CD4-positive, alpha-beta T cell treated with Interferon gamma for 1 hour (primary cell): ENCODE measurements at places on chromosomes 13 and 19.

GRCh38 chr19:58052256-58052655 lies 6.8 kb upstream of the ZNF135 start:
- DNase-seq = no peak

- no peak for DNase-seq
Observed at GRCh38 chr13:103156346-103156998, 90.3 kb upstream of the SLC10A2 start.

- no peak for DNase-seq
Observed at GRCh38 chr19:35870798-35871197, 2.4 kb downstream of the APLP1 start.

DNA sequence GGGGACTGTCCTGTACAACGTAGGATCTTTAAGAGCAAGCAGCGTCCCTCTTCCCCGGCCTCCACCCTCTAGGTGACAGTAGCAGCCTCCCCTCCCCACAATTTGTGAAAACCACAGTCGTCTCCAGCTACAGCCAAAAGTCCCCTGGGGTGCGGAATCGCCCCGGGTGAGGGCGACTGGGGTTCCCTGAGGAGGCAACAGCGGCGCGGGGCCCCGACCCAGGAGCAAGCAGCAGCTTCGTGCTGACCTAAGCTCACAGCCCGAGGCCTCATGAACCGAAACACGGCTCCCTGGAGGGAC lies 322 bp downstream of the ZNF558 start:
- no peak for DNase-seq

GRCh38 chr19:1026783-1027649 lies 608 bp downstream of the CNN2 start:
- DNase-seq = peak; percentile 36

- DNase-seq = no peak
Observed at GRCh38 chr13:105232439-105232838, 1303.0 kb downstream of the EFNB2 start.

DNA sequence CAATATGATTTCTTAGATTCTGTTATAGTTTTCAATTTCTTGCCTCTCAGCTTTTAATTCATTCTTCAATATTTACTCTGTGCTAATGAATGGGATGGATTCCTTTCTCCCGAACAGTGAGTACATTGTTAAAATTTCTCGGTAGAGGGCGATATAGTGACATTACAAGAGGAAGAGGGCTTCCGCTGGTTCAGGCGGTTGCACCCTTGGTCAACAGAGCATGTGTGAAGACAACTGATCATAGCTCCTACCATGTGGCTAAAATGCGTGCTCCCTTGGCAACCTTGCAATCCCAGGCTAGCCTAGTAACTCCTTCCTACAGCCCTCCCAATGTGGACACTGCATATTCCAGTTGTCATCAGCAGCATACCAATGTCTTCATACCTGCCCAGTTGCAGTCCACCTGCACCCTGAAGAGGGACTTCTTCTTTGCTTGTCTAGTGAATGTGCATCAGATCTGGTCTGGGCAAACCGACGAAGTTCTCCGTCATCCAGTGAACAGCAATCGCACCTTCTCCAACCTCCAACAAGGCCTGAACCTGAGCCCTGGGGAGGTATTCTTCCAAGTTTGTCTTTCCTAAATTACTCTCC lies 653.0 kb upstream of the GPC6 start:
- no peak for DNase-seq

- no peak for DNase-seq
Observed at GRCh38 chr13:28299916-28300315, 161.6 kb downstream of the PAN3 start.

DNA sequence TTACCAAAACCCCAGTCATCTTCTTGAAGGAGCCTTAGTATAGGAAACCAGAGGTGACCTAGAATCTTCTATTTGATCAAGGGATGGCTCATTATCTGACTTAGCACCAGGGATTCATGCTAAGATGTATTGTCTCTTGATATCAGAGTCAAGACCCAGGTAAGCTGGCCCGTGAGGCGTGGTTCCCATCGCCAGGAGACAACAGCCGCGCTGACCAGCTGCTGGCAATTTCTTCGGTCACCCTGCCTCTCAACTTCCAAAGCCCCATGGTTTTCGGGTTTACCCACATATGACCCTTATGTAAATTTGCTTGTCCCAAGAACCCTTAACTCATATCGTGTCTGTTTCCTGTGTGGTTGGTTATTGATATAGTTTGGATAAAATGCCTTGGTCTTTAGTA lies 77.7 kb upstream of the VSTM2B start:
- DNase-seq = no peak

DNA sequence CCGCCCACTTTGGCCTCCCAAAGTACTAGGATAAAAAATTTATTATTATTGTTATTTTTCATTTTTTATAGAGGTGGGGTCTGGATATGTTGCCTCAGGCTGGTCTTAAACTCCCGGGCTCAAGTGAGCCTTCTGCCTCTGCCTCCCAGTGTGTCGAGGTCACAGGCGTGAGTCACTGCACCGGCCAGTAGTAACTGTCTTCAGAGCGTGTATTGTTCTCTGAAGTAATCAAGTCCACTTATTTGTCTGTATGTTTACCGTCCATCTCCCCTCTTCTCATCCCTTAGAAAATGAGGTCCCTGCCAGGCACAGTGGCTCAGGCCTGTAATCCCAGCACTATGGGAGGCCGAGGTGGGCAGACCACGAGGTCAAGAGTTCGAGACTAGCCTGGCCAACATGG lies 18.2 kb upstream of the SULT2B1 start:
- no peak for DNase-seq

- no peak for DNase-seq
Observed at GRCh38 chr13:30074431-30074830, 224.0 kb upstream of the UBL3 start.

- DNase-seq = no peak
Observed at GRCh38 chr13:26948353-26948752, 187.8 kb upstream of the GPR12 start.

DNA sequence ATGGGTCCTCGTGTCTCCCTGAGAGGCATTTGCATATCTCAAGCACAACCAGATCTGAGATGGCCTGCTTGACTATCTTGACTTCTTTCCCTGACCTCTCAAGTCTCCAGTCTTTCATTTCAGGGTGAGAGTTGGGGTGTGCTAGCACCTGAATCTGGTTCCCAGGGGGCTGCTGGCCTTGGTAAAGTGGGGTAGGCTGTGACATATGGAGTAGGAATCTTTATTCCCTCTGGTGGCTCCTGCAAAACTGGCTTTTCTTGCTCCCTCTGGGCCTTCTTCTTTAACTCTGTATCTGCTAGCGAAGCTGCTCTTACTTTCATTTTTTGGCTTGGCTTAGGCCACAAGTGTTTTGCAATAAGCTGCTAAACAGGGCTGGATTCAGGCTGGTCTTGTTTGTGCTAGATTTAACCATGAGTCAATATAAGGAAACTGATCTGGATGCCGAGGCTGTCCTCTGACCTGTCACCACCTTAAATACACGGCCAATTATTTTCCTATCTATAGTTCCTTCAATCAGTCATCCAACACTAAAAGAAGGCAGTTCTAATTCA lies 42.3 kb downstream of the ZNF493 start:
- DNase-seq = no peak

DNA sequence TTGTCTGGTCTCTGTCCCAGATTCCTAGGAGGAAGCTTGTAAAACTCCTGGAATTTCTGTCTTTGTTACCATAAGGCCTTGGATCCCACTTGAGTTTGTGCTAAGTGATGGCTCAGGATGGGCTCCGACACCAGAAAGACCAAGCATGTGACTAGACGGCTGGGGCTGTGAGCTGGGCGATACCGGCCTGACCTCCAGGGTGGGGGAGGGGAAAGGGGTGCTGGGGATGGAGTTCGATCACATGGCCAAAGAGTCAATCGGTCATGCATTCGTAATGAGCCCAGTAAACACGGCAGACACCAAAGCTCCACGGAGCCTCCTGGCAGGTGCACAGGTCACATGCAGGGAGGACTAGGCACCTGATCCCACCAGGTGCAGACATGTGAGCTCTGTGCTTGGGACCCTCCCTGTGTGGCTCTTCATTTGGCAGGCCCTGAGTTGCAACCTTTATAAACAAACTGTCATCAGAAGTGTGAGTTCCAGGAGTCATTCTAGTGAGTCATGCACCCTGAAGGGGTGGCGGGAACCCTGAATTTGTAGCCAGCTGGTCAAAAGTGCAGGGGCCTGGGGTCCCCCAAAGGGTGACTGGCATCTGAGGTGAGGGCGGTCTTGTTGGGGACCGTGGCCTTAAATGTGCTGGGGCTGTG lies 27.1 kb downstream of the ELAVL1 start:
- no peak for DNase-seq

GRCh38 chr13:21759463-21759862 lies 88.6 kb downstream of the FGF9 start:
- no peak for DNase-seq

DNA sequence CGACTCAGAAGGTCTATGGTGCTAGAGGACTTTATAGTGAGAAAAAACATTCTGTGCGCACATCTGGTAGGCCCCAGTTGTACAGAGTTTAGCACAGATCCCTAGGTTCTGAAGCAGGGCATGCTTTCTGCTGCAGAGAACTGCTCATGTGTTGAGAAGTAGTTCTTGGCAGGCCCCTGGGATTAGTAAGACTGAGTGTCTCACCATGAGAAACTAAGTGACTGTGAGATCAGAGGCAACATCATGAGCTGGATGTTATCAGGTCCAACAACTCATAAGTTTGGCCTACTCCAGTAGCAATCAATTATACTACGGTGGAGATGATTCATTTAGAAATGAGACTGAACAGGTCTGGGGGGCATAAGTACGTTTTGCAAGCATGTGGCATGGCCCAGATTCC lies 507.4 kb upstream of the KLF12 start:
- no peak for DNase-seq

DNA sequence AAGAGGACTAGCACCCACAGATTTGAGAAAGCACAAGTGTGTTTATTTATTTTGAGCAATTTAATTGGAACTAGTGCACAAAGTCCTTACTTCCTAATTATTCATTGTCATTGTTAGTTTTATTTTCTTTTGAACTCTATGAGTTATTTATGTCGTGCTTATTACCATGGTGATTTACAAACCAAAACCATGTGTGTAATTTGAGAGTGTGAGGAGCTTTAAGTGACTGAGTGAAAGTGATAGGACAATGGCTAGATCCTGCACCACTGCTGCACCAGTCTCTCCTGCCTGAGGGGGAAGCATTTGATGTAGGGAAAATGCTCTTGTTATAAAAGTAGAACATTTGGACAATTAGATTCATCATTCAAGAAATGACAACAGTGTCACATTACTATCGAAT lies 172.3 kb upstream of the KLF12 start:
- DNase-seq = no peak

GRCh38 chr13:101049166-101049850 lies 367.0 kb downstream of the NALCN start:
- DNase-seq = no peak

- no peak for DNase-seq
Observed at GRCh38 chr19:18204394-18205199, 755 bp upstream of the RAB3A start.

GRCh38 chr13:75938811-75939560 lies 302.9 kb downstream of the LMO7 start:
- DNase-seq = no peak

DNA sequence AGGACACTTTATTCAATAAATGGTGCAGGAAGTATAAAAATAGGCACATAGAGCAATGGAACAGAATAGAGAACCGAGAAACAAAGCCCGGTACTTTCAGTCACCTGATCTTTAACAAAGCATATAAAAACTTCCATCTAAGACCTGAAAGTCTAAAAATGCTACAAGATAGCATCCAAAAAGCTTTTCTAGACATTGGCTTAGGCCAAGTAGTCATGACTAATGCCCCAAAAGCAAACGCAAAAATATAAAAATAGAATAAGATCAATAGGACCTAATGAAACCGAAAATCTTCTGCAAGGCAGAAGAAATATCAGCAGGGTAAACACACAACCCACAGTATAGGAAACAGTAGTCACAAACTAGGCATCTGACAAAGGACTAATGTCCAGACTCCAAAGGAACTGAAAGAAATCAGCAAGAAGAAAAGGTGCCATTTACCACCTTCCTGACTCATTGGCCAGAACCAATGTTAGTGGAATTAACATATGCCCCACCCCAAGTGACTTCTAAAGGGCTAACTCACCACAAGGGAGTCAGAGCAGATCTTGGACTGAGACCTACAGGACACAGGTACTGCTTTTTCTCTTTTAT lies 40.8 kb upstream of the CEACAM21 start:
- DNase-seq = no peak

GRCh38 chr13:63896321-63896720 lies 2480.7 kb upstream of the PCDH20 start:
- no peak for DNase-seq

- DNase-seq = no peak
Observed at GRCh38 chr19:4414800-4415321, 12.4 kb downstream of the CHAF1A start.

GRCh38 chr19:33332248-33332647 lies 29.9 kb upstream of the CEBPA start:
- DNase-seq = peak; percentile 30
